HEK293T (cell line): ENCODE measurements at places on chromosomes 6 and 20.
A peak's percentile ranks its signal among the peaks of the same experiment; 100 is the strongest.

- peak; percentile 30 for DNase-seq
Observed at GRCh38 chr6:36984581-36985416, 1.2 kb downstream of the MTCH1 start.

DNA sequence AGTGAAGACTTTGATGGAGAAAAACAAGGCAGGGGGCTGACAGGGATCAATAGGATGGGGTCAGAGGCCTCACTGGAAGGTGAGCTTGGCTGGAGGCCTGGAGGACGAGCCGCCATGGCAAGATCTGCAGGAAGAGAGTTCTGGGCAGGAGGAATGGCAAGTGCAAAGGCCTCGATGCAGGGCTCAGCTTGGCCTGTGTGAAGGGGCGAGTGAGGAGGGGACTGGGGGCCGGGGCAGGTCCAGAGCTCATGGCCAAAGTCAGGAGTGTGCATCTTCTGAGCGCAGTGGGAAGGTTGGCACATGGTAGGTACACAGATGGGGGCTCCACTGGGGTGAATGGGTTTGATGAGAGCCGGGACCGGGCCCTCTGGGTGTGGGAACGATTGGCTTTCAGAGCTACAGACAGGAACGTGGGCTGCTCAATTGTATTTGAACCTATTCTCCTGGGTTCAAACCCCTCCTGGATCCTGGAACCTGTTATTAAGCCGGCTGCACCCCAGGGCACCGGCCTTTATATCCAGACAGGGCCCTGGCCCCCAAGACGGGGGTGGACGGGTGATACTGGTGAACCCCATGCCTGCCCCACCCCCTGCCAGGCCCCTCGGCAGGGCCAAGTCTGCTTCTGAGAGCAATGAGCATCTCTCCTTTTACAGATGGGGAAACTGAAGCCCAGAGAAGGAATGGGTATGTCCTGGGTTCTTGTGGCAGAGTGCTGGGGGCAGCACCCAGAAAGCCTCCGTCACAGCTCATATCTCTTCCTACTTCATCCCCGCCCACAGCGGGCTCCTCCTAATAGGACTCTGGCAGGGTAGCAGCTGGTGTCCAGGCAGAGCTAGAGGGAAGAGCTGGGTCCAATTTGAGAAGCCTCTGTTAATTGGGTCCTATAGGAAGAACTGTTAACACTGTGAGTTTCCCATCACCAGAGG, 106.1 kb downstream of the CEBPB start:
- DNase-seq = no peak

DNA sequence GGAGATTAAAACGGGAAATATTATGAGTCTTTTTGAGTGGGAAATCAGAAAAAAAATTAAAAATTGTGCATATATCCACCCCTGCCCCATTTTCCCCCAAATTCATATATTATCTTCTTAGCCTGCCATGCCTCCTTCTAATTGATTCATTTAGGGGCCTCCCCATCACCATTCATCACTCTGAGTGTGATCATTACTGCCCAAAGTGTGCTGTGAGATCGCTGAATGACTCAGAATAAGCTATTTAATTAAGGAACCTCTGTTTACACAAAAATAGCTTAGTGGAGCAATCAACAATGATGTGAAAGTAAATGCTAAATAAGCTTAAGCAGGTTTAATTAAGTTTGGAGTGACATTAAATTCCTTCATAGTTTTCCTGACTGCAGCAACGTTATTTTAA, 645.5 kb downstream of the GRIK2 start:
- DNase-seq = no peak

DNA sequence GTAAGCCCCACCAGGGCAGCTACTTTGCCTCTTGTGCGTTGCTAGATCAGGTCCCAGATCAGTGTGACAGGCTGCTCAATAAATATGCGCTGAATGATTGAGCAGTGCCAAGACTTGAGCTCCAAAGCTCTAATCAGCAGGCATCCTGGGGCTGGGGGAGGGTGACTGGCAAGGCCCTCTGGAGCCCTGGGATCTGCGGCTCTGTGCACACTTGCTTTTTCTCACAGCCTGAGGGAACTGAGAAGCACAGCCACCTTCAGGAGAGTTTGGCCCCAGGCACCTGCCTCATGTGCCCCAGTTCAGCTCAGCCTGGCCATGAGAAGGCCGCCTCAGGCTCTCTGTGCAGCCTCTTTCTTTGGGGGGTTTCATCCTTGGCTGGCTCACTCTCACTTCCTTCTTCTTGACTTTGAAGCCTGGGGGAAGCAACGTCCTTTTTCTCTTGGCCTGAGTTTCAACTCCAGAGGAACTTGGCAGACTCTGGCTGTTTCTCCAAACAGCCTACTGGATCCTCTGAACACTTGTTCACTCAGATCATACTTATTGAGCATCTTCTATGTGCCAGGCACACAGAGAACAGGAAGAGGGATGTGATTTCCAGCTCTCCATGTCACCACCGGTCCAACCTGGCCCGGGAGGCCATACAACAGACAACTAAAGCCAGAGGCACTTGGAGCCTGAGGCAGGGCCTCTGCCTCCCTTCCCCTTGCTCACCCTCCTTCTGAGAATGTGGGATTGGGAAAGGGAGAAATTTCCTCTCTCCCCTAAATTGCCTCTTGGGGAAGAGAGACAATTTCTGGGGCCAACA, 114.0 kb downstream of the VEGFA start:
- no peak for DNase-seq

DNA sequence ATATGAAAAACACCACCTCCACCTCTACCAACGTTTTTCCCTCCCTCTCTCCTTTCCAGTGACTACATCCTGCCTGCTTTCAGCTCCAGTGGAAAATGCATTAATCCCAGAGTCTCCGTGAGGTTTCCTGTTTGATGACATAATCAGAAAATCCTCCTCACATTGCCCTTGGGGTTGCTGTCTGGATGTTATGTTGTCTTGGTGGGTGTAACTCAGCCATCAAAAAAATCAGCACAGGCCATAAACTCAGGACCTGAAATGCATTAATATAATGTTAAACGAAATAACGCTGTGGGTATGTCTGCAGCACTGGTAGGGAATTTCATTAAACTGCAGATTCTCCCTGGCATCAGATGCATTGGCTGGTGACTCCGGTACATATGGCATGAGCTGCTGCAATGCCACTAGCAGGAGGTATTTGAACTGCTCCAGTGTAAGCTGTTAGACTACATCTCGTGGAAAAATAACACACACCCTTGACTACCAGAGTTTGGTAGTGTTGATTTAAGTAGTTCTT, 297.8 kb downstream of the PRL start:
- DNase-seq = no peak

DNA sequence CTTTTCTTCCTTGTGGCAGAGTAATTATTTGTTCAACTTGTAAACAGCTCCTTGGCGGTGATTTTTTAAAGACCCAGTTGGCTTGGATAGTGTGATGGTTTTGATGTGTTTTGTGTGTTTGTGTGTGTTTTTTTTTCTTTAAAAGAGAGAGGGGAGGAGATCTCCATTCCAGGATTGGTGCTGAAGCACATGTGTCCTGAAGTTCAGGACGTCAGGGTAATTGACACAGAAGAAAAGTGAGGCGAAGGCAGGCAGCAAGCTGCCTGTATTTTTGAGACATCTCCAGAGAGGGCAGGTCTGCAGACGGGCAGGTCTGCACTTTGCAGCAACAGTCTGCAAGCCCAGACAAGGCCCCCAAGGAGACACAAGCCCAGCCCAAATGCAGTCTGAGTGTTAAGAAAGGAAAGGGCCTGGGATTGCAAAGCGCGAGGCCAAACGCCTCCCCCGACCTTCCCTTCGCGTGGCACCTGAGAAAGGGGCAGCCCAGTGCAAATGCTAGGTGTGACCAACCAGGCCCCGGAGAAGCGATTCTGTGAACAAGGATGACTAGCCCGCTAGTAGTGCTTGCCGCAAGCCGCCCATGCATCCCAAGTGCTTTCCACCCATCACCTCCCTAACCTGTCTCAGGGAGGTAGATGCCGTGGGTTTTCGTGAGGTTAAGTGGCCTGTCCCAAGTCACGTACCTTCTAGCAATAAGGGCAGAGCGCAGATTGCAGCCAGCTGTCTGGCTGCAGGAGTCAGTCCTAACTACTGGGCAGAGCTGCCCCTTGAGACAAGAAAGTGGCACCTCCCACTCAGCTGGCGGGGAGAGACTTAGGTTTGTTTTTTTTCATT, 230.5 kb downstream of the ZMYND8 start:
- DNase-seq = no peak

DNA sequence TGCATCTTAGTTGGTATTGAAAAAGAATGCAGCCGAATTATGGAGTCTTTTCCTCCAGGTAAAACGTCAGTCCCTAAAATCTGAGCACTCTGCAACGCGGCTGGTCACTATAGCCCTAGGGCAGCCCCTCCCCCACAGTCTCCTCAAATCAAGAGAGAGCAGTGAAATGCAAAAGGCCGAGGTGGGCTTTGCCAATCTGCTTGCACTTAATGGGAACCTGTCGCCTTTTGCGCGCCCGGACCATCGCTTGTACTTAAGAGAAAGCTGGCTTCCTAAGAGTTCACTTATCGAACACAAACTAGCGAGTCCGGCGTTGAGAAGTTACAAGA, 447 bp downstream of the MCM3 start:
- peak; percentile 38 for DNase-seq

- no peak for DNase-seq
Observed at GRCh38 chr6:30042914-30043313, 18.2 kb upstream of the POLR1H start.

DNA sequence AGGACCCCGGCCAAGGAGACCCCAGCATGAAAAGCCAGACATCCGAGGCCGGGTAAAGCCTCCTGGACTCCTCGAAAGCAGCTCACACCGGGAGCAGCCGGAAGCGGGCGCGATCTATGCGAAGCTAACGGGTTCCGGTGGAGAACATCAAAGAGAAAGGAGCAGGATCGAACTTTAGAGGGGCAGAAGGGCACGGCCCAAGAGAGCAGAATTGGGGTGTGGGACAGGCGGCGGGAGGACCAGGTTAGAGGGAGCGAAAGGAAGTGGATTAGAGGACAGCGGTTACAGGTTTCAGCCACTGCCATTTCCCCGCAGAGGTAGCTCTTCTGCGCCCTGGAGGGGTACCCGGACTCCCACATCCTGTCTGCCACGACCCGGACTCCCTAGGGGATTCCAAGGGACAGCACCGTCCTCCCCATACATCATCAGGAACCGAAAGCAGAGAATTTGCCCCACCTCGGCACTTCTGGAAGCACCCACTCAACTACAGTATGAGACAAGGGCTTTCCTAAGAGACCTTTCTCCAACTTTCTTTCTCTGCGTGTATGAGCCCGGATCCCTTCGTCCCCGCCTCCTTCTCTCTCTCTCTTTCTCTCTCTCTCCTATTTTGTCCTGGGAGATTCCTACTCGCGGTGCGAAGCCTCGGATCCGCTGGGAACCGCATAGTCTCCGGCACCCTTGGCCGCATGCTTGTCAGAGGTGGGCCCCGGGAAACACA, 507 bp upstream of the VGLL2 start:
- DNase-seq = no peak

GRCh38 chr6:159646733-159647132, 46.3 kb downstream of the SOD2 start:
- no peak for DNase-seq
